ENCODE measurements at places on chromosomes 5 and 9. TPM values are rescaled to one million over a fixed set of nuclear protein-coding genes. Genes with fewer than 3 reads are reported as not detected.

Gene SLC36A3
- total RNA-seq = not detected

GRCh38 chr9:124210697-124211096 lies 47.1 kb upstream of the NEK6 start:
- peaks cover 17% of the 10 kb centered on the region for H3K27me3 ChIP-seq
- no peaks in the 10 kb centered on the region for H3K36me3 ChIP-seq
- H3K4me3 ChIP-seq = no peak overlapping the region
- H3K4me1 ChIP-seq = no peaks in the 10 kb centered on the region
- no peak overlapping the region for H3K27ac ChIP-seq

DNA sequence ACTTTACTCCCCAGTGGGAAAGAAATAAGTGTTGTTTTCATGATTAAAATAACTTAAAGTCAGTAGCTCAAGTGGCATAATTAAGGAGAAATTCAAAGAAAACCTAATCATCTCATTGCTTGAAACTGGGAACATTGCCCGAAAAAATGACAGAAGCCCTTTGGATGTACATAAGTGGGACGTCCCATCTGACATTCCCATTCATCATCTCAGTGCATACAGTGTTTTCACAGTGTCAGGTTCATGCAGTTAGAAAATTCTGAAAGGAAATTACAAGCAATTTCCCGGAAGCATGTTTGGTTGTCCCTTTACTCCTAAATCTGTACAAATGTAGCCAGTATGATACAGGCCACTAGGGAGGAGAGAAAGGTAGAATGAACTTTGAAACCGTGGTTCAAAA lies 95.6 kb downstream of the ADAMTS16 start:
- no peaks in the 10 kb centered on the region for H3K27me3 ChIP-seq
- no peaks in the 10 kb centered on the region for H3K4me1 ChIP-seq

Gene IL3
- not detected for total RNA-seq

GRCh38 chr5:154647114-154647760 lies 107.9 kb upstream of the LARP1 start:
- peaks cover 67% of the 10 kb centered on the region for H3K4me1 ChIP-seq
- DNase-seq = peak; percentile 83
- H3K27me3 ChIP-seq = no peaks in the 10 kb centered on the region
- peak overlapping the region; percentile 62 for H3K4me3 ChIP-seq
- H3K27ac ChIP-seq = peak overlapping the region; percentile 74

GRCh38 chr9:94112716-94113465 lies 28.6 kb downstream of the PTPDC1 start:
- no peak overlapping the region for H3K4me3 ChIP-seq
- DNase-seq = no peak
- H3K36me3 ChIP-seq = no peaks in the 10 kb centered on the region
- H3K4me1 ChIP-seq = no peaks in the 10 kb centered on the region
- no peak overlapping the region for H3K27ac ChIP-seq

- H3K4me3 ChIP-seq = peak overlapping the region; percentile 52
- H3K4me1 ChIP-seq = peaks cover 71% of the 10 kb centered on the region
- no peak for DNase-seq
- H3K27me3 ChIP-seq = peaks cover 14% of the 10 kb centered on the region
- no peaks in the 10 kb centered on the region for H3K36me3 ChIP-seq
- H3K27ac ChIP-seq = no peak overlapping the region
These were observed 529 bp upstream of the NRARP start for GRCh38 chr9:137302449-137303150.

DNA sequence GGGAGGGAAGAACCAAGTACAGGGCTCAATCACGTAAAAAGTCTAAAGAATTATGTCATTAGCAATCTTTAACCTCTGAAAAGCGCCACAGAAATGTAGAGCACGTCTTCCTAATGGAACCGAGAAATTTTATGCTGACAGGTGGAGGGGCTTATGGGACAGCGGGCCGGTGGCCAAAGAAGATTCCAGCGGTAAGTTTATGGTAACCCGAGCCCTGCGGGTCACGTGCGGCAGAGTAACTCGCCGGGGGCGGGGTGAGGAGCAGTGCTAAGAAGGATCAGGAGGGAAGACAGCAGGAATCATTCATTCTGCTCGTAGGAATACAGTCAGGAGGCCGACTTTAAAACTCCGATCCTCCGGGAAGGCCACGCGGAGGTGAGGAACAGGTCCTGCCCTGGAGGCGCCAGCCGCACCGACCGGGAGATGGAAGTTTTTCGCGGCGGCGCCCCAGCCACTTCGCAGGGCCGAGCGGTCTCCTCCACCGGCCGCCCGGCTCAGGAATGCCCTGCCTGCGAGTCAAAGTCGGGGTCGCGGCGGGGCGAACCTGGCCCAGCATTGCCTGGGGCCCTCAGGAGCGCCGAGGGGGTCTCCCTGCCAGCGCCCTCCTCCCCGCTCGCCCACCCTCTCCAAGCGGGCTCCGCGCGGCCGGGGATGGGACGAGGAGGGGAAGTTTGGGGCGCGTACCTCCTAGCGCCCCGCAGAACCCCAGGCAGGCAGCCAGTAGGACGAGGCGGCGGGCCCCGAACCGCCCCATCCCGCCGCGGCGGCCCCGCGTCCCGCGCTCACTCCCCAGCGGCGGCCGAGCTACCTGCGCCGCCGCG lies 101.8 kb downstream of the ESM1 start:
- DNase-seq = no peak
- no peaks in the 10 kb centered on the region for H3K36me3 ChIP-seq
- H3K4me3 ChIP-seq = no peak overlapping the region
- H3K27me3 ChIP-seq = peaks cover 1% of the 10 kb centered on the region

GRCh38 chr9:128339761-128340690 lies at the start of gene SLC27A4:
Gene SLC27A4 (plus strand): TSS chr9:128340527. CDS start chr9:128343133, 2,606 bp downstream.
- DNase-seq = peak; percentile 70
- H3K4me1 ChIP-seq = peaks cover 19% of the 10 kb centered on the region
- H3K27me3 ChIP-seq = no peaks in the 10 kb centered on the region
- peak within 1 kb of the TSS; percentile 68 for H3K27ac ChIP-seq
- H3K4me3 ChIP-seq = peak within 1 kb of the TSS; percentile 87
- H3K36me3 ChIP-seq = peaks cover 8% of the 10 kb centered on the region

DNA sequence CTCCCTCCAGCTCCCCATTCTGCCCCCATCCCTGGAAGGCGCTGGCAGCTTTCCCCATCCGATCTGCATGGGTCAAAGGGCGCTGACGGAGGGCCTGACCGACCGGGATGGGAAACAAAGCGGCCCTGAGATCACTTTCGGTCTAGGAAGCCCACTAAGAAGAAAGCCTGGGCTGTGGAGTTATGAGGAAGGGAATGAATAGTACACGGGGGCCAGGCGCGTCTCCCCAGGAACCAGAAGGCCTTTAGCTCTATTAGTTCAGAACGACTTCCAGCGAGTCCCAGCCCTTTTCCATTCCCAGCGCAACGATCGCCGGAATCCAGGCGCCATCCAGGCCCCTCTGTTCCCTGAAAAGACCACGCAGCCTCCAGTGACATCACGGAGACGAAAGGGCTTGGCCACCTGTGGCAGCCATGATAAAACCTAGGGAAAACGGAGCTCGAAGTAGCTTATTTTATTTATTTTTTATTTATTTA lies 70.1 kb upstream of the CCDC180 start:
- DNase-seq = peak; percentile 20
- peaks cover 10% of the 10 kb centered on the region for H3K4me1 ChIP-seq
- H3K27ac ChIP-seq = peak overlapping the region; percentile 89

GRCh38 chr5:171342362-171343111 lies 33.5 kb downstream of the TLX3 start:
- peaks cover 6% of the 10 kb centered on the region for H3K27me3 ChIP-seq
- H3K36me3 ChIP-seq = no peaks in the 10 kb centered on the region
- H3K4me1 ChIP-seq = no peaks in the 10 kb centered on the region
- no peak overlapping the region for H3K27ac ChIP-seq
- peak; percentile 52 for DNase-seq

Gene FOXD1
- total RNA-seq = 0.04 TPM

Gene SETX
- total RNA-seq = 56.7 TPM

Gene PDE8B
- total RNA-seq = not detected

DNA sequence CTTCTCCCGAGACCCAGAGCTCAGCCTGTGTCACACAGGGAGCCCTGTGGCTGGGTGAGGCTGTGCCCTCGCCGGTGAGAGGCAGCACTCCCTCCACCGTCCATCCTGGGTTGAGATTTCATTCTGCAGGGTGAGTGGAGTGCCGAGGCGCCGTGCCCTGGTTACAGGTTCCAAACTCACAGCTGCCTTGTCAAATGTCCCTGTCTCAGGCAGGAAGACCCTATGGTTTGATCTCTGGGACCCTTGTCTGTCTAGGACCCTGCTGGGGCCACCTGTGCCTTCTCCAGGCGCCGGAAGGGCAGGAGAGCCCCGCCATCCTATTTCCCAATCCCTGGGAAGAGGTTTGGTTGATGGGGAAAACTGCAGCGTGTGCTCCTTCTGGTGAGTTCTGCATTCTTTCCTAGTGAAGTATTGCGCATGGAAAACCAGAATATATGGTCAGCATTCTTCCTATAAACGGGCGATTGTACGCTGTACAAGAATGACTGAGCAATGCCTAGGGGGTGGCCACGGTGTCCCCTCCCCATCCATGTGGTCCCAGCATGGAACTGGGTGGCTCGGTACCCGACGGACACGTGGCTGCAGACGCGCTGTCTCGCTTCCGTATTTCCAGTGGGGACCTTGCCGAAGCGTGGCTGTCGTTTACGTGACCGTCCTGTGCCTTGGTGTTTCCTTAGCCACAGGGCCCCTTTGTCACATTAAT lies 95.9 kb upstream of the COL5A1 start:
- H3K36me3 ChIP-seq = no peaks in the 10 kb centered on the region
- no peak for DNase-seq
- no peak overlapping the region for H3K27ac ChIP-seq
- H3K4me1 ChIP-seq = no peaks in the 10 kb centered on the region
- H3K27me3 ChIP-seq = peaks cover 72% of the 10 kb centered on the region

- no peaks in the 10 kb centered on the region for H3K27me3 ChIP-seq
- H3K4me1 ChIP-seq = peaks cover 28% of the 10 kb centered on the region
- H3K4me3 ChIP-seq = no peak overlapping the region
- H3K27ac ChIP-seq = peak overlapping the region; percentile 39
- DNase-seq = peak; percentile 78
These were observed 69.5 kb upstream of the RAD23B start for GRCh38 chr9:107213561-107214028.

DNA sequence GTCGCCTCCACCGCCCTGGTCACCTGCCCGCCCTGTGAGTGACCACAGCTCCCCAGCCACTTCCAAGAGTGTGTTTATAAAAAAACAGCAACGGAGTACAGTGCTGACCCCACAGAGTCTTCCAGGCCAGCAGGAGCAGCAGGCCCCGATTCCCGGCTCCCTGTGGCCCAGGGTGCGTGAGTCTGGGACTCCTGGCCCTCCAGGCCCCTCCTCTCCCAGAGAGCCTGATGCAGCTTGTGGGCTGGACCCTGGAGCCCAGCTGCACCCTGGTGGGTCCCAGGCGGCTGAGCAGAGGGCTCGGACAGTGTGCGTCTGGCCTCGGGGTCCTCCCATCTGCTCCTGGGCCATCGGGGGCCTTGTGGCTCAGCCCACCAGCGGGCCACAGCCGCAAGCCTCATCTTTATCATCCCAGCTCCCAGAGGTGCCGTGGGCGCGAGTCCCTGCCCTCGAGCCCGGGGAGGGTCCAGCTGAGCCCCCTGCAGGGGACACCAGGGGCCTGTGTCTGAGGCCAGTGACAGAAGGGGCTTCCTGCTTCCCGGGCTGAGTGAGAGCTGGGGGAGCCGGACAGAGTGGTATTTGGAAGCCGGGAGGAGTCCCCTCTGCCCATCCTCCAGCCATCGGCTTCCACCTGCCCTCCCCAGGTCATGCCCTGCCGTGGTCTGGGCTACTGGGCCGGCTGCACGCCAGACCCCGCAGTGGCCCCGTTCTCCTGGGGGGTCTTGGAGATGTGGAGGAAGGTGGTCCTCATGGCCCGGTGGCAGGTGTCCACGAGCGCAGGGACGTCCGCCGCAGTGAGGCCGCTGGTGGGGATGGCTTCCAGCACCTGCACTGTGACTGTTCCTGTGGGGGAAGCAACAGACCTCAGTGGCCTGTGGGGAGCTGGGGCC lies 10.6 kb downstream of the EGFL7 start:
- peaks cover 22% of the 10 kb centered on the region for H3K27me3 ChIP-seq
- H3K27ac ChIP-seq = no peak overlapping the region
- H3K4me3 ChIP-seq = no peak overlapping the region
- peaks cover 53% of the 10 kb centered on the region for H3K4me1 ChIP-seq
- DNase-seq = no peak
- H3K36me3 ChIP-seq = no peaks in the 10 kb centered on the region

- no peak overlapping the region for H3K27ac ChIP-seq
- no peaks in the 10 kb centered on the region for H3K27me3 ChIP-seq
- no peak overlapping the region for H3K4me3 ChIP-seq
- no peaks in the 10 kb centered on the region for H3K4me1 ChIP-seq
These were observed 88.7 kb upstream of the PHF24 start for GRCh38 chr9:34869390-34869789.

Gene PCDHB4
- not detected for total RNA-seq

DNA sequence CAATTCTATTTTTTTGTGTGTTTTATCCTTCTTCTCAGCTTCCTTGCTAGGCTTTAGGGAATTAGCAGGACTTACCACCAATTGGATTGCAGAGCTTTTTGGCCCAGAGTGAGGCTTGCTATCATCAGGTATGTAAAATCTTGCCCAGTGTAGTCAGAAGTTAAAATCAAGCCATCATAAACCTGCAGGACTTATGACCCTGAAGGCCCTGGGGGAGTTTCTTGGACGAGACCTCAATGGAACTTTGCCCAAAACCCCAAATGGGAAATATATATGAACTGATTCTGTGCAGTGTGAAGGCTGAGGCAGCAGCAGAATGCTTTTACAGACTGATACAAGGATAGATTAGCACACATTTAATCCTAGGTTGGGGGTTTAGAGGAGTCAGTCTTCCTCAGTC lies 287.0 kb downstream of the SH3GL2 start:
- no peak overlapping the region for H3K27ac ChIP-seq
- no peak for DNase-seq
- no peaks in the 10 kb centered on the region for H3K27me3 ChIP-seq
- H3K4me1 ChIP-seq = no peaks in the 10 kb centered on the region

- peak overlapping the region; percentile 1 for H3K27ac ChIP-seq
These were observed 74.7 kb upstream of the ANKRD55 start for GRCh38 chr5:56307714-56308333.

Gene PLPP1
- total RNA-seq = 7.3 TPM

Gene ARL14EPL
- total RNA-seq = not detected

- H3K27me3 ChIP-seq = no peaks in the 10 kb centered on the region
- H3K27ac ChIP-seq = no peak within 1 kb of the TSS
- no peaks in the 10 kb centered on the region for H3K36me3 ChIP-seq
These were observed at the start of gene AKNA for GRCh38 chr9:114387680-114388356. Gene AKNA (minus strand): TSS chr9:114387982. CDS start chr9:114381333, 6,649 bp downstream.

Gene SPAG8
- 0.27 TPM for total RNA-seq

Gene SPINK5
- not detected for total RNA-seq
